ENCODE measurements at places on chromosomes 6 and 20.

DNA sequence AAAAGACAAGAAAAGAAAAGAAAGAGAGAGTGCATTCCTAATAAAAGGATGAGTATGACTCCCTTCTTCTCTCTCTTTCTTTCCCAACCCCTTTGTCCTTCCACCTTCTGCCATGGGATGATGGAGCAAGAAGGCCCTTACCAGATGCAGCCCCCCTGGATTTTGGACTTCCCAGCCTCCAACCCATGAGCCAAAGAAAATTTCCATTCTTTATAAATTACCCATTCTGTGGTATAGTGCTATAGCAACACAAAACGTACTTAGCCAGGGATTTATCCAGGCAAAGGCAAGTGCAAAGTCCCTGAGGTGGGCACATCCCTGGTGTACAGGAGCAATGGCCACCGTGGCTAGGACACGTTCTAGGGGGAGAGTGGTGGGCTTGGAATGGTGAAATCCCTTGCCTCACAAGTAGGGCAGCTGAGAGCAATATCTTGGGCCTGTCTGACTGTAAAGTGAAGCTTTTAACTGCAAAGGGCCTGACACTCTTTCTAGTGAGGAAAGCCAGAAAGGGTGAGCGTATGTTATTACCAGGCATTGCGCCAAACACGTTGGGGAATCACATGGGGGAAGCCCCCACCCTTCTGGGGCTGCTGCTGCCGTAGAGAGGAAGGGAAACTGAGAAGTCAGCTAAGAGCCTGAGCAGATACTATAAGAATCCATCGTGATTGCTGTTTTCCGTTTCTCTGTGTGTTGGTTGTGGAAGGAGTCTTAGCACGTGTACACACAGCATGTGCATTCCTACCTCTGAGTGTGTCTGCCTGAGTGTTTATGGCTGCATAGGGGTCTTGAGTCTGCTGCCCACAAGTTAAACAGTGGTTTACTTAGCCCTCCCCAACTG is 50.7 kb upstream of the SIRPA start:
- DNase-seq: no peak

DNA sequence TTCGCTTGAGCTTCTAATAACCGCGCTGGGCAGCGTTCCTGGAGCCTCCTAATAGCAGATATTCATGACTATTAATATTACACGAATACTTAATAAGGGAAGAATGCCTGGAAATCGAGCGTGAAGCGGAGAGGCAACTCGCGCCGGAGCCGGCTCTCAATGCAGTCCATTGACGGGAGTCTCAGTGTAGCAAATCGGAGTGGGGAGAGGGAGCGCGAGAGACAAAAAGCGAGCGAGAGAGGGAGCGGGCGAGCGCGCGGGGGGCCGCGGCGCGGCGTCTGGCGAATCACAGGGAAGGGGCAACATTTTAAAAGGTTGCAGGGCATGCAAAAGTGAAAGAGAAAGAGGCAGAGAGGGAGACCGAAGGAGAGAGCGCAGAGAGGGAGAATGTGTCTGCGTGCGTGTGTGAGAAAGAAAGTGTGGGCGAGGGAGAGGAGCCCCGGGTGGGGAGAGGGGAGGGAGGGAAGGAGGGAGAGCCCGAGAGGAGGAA is 2.9 kb downstream of the TFAP2A start:
- no peak for DNase-seq

- no peak for DNase-seq
Measured at GRCh38 chr6:159720708-159721107, 6.6 kb upstream of the WTAP start.

GRCh38 chr6:12570461-12571030 is 146.0 kb upstream of the PHACTR1 start:
- no peak for DNase-seq

DNA sequence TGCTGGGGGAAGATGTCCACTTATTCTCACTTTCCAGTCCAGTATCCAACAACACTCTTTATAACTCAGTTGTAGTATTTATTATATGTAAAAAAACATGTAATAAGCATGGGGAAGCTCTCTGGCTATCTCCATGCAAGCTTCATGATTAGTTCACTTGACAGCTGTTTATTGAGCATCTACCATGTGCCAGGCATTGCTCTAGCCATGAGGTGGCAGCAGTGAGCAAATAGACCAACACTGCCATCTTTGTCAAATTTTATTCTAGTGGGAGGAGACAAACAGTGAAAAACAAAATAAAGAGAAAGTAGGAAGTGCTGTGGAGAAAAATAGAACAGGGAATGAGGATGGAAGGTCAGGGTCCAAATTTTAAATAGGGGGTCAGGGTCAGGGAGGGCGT is 131.8 kb downstream of the CFAP61 start:
- DNase-seq: no peak

GRCh38 chr6:164832410-164832809 is 477.0 kb downstream of the C6orf118 start:
- no peak for DNase-seq

- DNase-seq: no peak
Measured at GRCh38 chr6:134863763-134864510, 86.0 kb downstream of the ALDH8A1 start.

Data from lower leg skin (tissue), 4 donors.